ENCODE measurements at places on chromosomes 16 and 17. TPM values are rescaled to one million over a fixed set of nuclear protein-coding genes. Genes with fewer than 3 reads are reported as not detected.
A peak's percentile ranks its signal among the peaks of the same experiment; 100 is the strongest.

Gene C16orf92
- not detected for total RNA-seq

Gene MMP28
- 115 TPM for total RNA-seq

- DNase-seq, result no peak
Observed at GRCh38 chr16:51055434-51055833, 95.6 kb downstream of the SALL1 start.

DNA sequence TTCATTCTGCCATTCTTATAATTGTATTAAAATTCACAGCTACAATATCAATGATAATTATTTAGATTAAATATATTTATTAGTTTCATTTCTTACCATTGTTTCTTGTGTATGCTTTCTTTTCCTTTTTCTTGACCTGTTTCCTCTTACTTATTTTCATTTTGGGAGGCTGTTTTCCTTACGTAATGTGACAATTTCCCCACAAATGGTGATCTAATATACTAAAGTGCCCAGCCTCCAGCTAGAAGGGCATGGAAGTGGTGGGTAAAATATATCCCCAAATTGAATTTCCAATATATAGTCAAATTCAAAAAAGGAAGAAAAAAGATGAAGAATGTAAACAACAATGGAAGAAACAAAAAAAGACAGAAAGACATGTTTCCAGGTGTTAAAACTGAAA lies 1.5 kb upstream of the ABCA6 start:
- DNase-seq, result no peak

DNA sequence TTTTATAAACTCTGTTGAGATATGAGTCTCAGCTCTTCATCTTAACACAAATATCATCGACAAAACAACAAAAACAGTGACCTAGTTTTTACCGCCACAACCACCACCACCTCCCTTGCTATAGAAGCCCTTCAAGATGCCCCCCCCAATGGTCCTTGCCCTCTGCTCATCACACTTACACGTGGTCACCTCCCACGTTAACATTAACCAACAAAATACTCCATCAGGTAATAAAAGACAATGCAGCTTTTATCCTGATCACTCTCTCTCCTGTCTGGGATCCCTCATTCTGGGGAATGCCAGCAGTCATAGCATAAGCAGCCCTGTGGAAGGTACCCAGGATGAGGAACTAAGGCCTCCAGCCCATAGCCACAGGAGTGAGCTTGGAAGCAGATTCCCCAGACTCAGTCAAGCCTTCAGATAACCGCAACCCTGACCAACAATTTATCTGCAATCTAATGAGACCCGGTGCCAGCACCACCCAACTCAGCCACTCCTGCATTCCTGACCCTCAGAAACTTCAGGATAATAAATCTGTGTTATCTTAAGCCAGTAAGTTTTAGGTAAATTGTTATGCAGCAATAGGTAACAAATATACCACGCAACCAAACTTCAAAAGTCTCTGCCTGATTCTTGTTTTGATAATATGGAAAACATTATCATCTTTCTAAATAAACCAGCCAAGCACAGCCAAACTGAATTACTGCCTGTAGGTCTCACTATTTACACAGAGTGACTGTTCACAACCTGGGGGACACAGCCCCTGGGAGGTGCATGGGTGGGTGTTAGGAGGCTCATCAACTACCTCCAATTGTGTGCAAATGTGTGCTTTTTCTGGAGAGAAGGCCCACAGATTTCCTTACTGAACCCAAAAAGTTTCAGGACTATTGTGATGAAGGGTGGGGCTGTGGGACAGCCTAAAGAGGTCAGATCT lies 6.1 kb downstream of the PECAM1 start:
- no peak for DNase-seq

DNA sequence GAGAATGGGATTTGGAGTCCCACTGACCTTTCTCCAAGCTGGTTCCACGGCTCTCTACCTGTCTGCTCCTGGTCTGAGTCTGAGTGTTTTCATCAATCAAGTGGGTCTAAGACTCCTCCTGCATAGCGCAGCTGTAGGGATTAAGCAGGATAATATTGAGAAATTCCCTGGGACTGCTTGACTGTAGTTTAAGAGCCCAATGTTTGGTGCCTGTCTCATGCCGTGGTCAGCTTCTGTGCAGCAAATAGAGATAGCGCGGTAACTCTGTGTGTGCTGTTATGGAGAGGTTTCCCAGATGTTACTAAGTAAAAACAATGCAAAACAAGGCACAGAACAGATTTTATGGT lies 21.4 kb downstream of the RPTOR start:
- no peak for DNase-seq

DNA sequence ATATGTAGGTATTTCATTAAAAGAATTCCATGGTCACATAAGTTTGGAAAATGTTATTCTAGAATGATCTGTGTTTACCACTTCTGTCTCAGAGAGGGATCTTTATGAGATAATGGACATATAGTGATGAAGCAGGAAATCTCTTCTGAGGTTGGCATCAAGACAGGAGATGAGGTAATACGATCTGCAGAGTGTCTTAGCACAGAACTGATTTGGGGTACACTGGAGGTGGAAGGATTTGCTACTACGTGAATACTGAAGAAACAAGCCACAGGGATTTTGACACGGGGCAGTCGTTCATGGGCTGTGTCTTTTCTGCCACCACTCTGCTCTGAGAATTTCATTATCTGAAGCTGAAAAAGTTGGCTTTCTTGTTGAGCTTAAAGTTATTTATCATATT lies 5.5 kb downstream of the CBFB start:
- DNase-seq, result no peak

- no peak for DNase-seq
Observed at GRCh38 chr17:21078016-21078780, 35.4 kb upstream of the USP22 start.

- peak; percentile 90 for DNase-seq
Observed at GRCh38 chr16:30609002-30609925, 925 bp downstream of the ZNF689 start.

DNA sequence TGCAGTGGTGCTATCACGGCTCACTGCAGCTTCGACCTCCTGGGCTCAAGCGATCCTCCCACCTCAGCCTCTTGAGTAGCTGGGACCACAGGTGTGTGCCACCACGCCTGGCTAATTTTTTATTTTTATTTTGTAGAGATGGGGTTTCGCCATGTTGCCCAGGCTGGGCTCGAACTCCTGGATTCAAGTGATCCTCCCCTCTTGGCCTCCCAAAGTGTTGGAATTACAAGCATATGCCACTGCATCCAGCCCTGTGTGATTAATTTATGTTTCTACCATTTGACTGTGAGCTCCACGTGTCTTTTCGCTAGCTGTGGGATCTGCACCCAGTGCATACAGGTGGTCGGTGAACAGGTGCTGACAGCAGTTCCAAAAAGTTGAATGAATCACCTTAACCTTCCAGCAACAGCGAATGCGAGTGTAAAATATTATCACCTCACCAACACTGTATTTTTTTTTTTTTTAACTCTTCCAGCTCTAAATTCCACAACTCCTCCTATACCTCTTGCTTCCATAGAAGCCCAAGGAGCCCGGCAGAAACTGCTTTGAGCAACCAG lies 484 bp upstream of the NUDT7 start:
- DNase-seq, result no peak

DNA sequence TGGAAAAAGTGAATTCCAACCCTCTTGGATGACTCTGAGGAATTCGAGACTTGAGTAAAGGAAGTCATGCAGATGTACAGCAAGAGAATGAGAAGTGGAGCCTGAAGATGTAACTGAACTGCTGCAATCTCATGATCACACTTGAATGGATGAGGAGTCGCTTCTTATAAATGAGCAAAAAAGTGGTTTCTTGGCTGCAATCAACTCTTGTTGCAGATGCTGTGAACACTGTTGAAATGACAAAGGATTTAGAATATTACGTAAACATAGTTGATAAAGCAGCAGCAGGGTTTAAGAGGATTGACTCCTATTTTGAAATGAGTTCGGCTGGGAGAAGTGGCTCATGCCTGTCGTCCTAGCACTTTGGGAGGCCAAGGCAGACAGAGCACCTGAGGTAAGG lies 25.5 kb downstream of the ASPA start:
- no peak for DNase-seq

GRCh38 chr17:51912939-51913338 lies 245.6 kb downstream of the CA10 start:
- DNase-seq, result no peak

- no peak for DNase-seq
Observed at GRCh38 chr17:78486228-78486802, 90.9 kb downstream of the DNAH17 start.

DNA sequence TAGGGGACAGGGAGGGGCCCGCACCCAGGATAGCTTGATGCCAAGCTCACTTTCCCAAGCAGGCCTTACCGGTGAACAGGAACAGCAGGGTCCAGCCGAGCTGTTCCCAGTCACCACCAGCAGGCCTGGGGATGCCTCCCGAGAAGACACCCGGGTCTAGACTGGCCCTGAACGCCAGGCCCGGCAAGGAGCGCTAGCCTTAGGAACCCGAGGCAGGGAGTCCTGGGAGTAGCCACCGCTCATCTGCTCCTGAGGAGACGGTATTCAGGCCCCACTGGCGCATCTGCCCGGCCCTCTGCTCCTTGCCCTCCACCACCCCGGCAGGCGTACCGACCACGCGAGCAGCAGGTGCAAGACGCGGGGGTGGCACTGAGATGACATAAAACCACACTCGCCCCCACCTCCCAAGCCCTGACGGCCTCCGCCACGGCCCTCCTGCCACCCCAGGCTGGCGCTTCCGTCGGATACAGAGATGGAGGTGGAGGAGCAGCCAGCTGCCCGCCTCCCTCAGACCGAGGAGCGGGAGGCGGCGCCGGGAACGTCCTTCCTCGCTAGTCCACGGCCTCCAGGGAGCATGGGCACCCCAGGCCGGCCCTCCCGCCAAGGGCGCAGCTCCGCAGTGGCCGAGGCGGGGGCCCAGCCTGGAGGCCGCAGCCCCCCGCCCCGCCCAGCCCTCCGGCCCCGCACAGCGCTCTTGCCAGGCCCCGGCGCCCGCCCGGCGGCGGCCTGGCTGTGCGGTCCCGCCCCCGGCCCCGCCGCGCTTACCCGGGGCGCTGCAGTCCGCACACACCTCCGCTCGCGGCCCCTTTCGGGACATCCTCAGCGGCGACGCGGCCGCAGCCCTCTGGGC lies 661 bp downstream of the GIT1 start:
- DNase-seq, result peak; percentile 21

DNA sequence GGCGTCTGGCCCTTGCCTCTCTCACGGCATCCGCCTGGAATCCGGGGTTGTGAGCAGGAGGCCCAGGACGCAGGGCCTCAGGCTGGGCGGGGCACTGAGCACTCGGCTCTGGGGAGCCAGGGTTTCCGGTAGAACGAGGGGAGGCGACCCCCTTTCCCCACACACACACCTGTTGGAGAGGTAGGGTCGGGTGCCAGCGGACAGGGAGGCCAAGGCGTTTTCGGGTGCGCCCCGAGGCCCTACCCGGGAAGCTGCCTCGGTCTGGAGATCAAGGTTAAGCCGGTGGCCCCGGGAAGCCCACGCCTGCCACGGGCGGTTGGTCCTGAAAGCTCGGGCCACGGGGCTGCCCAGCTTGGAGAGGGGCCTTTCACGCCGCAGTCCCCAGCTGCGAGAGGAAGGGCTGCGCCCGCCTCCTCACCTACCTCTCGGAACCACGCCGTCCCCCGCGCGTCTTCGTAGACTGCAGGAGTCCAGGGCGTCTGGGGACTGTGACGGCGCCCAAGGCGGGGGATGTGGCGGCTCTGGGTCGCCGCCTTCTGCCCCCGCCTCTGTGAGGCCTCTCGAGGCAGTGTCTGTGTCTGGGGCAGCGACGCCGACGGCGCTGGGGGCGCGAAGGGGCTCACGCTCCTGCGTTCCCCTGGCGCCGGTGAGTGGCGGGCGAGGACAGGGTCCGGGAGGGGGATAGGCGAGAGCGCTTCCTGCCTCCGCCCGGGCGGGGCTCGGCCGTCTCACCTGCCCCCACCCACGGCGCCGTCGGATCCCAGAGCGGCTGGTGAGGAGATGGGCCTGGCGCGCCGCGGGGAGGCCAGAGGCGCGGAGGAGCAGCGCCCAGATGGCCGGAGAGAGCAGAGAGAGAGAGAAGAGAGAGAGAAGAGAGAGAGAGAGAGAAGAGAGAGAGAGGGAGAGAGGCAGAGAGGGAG lies 20.3 kb upstream of the HOXB9 start:
- DNase-seq, result no peak

DNA sequence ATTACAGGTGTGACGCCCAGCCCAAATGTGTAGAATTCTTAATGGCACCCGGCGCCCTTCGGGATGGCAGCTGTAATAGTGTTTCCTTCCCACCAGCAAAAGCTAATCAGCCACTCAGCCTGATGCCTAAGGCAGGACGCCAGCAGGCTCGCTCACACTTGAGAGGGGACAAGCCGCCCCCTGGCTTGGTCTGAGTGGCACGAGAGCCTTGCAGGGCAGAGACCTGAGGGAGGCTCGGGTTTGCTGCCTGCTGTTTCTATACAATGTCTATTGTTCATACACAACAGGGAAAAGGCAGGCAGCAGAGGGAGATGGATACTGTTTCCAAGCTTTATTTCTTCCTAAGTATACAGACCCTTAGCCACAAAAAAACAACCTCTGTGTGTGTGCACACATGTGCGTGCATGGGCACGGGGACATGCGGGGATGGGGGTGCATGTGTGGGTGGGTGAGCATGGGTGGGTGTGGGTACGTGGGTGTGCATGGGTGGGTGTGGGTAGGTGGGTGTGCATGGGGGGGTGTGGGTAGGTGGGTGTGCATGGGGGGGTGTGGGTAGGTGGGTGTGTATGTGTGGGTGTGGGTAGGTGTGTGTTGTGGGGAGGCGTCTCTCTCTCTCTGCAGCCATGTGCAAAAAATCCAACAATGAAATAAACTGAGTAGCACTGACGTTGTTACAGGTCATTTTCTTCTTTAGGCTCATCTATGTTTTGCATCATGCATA lies 10.0 kb downstream of the SLC38A8 start:
- DNase-seq, result no peak

DNA sequence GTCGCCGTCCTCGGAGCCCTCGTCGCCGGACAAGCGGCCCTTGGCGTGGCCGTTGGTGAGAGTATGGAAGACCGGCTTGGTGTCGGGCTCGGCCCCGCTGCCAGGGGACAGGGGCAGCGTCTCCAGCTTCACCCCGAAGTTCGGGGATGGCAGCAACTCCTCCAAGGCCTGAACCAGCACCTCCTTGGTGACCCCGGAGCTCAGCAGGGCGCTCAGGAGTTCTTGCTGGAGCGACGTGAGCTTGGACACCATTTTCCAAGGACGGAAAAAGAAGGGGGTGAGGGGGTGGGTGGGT lies 279 bp downstream of the HNF1B start:
- no peak for DNase-seq

- DNase-seq, result peak; percentile 89
Observed at GRCh38 chr16:10385725-10386516, at the start of gene ATF7IP2. TSS of gene ATF7IP2 (plus strand) at chr16:10386061. CDS start at chr16:10430621, 44,560 bp downstream.
